ENCODE measurements at places on chromosomes 6 and 20.

- DNase-seq, result no peak
These were observed 34.1 kb upstream of the EZR start for GRCh38 chr6:158853072-158853879.

DNA sequence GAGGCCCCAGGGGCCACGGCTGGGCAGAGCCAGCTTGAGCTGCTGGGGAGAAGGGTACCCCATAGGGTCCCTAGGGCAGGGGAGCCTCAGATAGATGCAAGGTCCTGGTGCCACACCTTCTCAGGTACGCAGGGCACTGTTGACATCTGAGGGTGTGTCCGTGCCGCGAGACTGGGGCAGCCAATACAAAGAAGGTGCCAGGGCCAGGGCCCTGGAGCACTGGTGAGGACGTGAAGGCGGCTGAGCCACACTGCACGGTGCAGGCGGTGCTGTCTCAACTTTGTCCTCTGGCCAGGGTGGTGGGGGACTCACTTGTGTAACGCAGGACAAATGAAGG, 649 bp upstream of the LRRC73 start:
- no peak for DNase-seq

GRCh38 chr20:35711588-35712209, 12.5 kb downstream of the ROMO1 start:
- DNase-seq, result no peak

GRCh38 chr20:31790401-31790800, 28.8 kb upstream of the MYLK2 start:
- no peak for DNase-seq

GRCh38 chr6:40436685-40437604, 150.2 kb downstream of the LRFN2 start:
- DNase-seq, result no peak
